HT1080 (cell line): ENCODE measurements at places on chromosomes 11 and 22. TPM values are rescaled to one million over a fixed set of nuclear protein-coding genes. Genes with fewer than 3 reads are reported as not detected.

Gene CHRM1
- not detected in 2 replicates for total RNA-seq

Gene ISX
- not detected in 2 replicates for total RNA-seq

Gene OR5F1
- not detected in 2 replicates for total RNA-seq

Gene C11orf97
- not detected in 2 replicates for total RNA-seq

Gene CTSF
- 7.2 and 8.2 TPM in 2 replicates for total RNA-seq

Gene NAALADL1
- total RNA-seq: 0.23 TPM in 1 of 2 replicates, not detected in the other

Gene HTR3A
- not detected in 2 replicates for total RNA-seq

Gene LPXN
- 22.3 and 24.7 TPM in 2 replicates for total RNA-seq

Gene FAM111B
- total RNA-seq: 22.5 and 25.4 TPM in 2 replicates

Gene OR8G1
- not detected in 2 replicates for total RNA-seq

- peak; percentile 80 for DNase-seq
Observed at GRCh38 chr22:27420817-27421361, 380.7 kb downstream of the MN1 start.

GRCh38 chr11:36228689-36229088 is 60.5 kb downstream of the COMMD9 start:
- DNase-seq: no peak

- DNase-seq: no peak
Observed at GRCh38 chr11:17415523-17416104, 27.2 kb upstream of the KCNJ11 start.

DNA sequence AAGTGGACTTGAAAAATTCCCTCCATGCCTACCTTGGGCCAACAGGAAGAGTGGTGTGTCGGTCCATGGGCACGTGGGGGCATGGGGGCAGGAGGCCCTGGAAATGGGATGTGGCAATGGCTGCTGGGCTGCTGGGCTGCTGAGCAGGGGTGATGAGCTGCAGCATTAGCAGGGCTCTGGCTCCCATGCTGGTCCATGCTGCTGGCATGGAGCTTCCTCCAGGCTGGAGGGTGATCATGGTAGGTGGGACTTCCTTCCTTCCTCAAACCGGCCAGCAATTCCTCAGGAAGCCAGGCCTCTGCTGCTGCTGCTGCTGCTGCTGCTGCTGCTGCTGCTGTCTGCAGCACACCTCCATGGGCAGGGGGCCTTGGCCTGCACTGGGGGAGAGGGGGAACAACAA is 4.3 kb downstream of the RGL4 start:
- no peak for DNase-seq

DNA sequence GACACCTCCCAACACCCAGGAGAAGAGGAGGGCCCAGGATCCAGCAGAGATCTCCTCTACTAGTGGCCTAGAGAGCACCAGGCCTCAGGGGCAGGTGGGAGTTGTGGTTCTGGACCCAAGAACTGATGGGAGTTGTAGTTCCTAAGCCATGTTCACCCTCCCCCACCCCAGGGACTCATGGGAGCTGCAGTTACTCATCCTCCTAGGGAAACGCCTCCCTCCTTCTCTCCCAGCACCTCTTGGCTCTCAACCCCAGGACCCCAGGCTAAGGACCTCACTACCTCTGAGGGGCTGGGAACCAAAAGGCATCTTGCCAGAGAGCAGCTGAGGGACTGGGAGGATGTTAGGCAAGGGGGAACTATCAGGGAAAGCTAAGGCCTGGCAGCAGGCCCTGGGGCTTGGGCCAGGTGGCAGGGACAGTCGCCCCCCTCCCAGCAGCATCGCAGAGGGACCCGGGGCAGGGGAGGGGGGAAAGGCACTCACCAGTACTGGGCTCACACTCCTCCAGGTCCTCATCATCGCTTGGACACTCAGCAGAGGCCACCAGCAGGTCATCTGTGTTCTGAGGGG is 28.9 kb downstream of the SLC22A12 start:
- peak; percentile 63 for DNase-seq

DNA sequence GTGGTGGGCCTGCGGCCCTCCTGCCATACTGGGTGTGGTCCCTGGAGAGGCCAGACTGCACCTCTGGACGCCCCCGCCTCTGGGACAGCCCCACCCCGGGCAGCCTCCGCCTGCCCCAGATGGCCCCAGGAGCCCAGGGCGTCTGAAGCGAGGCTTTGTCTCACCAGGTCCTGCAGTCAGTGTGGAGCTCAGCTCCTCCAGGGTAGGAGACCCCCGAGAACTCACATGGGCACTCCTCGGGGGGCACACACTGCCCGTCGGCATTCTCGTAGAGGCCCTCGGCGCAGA is 10.4 kb downstream of the MUC6 start:
- DNase-seq: no peak

DNA sequence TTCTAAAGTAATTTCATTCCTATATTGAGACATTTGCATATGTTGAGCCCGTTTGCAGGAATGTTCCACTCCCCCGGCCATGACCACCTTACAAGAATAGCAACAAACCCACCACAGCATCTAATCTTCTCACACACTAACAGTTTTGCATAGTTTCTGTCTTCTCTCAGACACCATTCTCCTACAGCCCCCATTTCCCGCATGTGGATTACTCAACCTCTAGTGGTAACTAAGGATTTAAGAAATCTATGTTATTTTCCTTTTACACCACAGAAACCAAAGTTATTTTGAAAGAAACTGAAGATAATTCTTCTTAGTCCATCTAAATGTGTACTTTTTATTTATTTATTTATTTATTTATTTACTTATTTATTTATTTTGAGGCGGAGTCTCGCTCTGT is 2.3 kb downstream of the MS4A4E start:
- no peak for DNase-seq

DNA sequence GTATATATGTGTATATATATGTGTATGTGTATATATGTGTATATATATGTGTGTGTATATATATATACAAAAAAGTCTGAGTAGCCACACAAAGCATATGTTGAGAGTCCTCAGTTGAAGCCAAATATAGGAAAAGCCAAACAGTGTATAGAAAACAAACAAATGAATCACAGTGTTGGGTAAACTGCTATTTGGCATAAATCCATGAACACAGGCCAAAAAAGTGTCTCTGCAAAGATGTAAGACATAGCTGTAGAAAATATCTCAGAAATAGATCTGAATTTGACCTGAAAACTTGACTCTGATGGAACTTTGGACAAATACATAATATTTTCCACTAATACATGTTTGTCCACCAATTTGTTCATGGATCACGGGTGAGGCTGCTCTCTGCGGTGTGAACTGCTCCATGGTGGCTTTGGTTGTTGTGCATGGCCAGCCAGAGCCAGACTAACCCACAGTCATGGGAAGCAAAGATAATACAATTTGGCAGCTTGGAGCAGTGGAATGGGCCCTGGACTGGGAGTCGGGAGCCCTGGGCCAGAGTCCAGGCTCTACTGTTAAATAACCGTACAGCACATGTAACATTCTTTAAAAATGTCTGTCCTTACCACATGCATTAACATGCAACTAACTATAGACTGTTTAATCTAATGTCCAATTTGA is 76.9 kb upstream of the EED start:
- DNase-seq: no peak

DNA sequence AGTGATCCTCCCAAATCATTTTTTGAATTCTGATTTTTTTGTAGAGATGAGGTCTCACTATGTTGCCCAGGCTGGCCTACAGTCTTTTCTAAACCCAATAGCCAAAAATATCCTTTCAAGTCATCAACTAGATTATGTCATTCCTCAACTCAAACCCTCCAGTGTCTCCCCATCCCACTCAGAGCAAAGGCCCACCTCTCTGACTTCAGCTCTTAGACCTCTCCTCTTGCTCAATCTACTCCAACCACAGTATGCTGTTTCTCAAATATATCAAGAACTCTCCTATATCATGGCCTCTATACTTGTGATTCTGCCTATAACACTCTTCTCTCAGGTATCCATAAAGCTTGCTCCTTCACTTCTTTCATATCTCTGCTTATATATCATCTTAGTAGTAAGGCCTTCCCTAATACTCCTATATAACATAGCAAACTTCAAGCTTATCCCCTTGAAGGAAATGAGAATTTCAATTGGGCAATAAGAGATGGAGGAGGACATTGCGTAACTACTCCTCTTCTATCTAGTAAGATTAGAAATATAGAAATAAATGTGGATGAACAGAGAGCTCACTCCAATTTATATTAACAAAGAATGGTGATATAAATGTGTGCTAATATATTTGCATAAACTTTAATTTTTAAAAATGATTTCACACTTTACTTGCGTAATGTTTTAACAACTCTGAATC is 24.5 kb downstream of the DLG2 start:
- DNase-seq: no peak

GRCh38 chr11:27395556-27396258 is 32.7 kb upstream of the CCDC34 start:
- DNase-seq: no peak

DNA sequence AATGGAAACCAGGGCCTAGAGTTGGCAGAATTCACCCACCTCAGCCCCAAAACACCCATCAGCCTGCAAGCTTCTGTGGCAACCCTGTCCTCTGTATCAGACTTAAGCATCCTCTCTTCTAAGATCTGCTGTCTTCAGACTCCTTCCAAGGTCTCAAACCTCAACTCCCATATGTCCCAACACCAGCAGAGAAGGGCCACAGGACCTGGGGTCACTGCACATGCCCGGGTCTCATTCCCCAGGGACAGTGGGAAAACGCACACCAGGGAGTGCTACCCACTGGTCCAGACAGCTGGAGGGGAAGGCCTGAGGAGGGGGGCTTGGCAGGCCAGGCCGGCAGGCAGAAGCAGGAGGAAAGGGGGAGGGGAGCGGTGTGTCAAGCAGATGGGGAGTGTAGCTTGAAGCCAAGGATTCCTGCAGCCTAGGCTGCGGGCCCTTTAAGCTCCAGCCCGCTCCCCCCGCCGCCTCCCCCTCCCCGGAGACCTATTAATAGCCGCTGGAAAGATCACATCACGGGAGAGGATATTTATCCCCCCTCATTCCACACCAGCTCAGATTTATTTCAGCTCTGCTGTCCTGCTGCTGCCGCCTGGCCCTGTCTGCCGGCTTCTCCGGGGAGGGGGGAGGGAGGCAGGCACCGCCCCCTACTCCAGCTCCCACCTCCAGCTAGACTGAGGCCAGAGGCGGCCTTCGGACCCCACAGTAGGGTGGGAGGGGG is 16.7 kb downstream of the BCL9L start:
- DNase-seq: peak; percentile 85

GRCh38 chr11:113394919-113395318 is 7.3 kb downstream of the ANKK1 start:
- no peak for DNase-seq

- DNase-seq: peak; percentile 28
Observed at GRCh38 chr11:97756571-97757335, 1264.0 kb upstream of the CNTN5 start.

DNA sequence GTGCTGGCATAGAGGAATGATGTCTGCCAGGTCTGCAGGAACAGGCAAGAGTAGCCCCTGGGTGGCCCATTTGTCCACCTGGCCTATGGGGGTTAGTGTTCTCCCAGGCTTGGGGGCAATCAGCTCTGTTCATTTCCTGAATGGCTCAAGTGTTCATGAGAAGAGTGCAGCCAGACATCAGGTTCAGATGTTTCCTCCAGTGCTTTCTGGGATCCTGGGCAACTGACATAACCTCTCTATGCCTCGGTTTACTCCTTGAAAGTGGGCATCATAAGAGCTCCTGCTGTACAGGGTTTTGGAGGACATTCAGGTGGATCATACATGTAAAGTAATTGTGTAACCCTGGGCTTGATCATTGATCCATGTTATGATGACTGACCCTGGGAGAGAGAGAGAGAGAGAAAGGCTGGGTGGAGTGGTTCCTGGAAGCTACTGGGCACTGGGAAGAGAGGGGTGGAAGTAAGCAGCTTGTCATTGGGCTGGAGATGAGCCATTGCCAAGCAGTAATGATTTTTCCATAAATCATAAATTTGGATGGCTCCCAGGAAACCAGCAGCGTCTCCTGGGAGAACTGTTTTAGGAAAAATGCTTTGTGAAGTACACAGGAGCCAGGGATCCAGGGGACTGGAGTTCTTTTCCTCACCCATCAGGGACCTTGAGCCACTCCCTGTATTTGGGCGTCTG is 30.2 kb upstream of the ACCSL start:
- DNase-seq: no peak

DNA sequence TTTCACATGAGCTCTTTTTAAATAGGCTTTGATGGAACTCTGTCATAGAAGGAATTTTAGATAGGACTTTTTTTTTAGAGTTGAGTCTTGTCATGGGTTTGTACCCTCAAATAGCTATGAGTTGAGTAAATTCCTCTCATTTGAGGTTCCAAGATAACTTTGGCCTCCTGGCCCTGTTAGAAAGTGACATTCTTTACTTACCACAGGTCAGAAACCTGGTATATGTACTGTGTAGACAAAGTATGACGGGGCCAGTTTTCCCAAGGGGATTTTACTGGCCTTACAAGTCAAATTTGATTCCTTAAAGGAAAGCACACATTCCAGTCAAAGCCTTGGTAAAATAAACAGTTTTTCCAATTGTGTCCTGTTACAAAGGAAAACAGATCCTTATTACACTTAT is 729.3 kb upstream of the LUZP2 start:
- DNase-seq: no peak

DNA sequence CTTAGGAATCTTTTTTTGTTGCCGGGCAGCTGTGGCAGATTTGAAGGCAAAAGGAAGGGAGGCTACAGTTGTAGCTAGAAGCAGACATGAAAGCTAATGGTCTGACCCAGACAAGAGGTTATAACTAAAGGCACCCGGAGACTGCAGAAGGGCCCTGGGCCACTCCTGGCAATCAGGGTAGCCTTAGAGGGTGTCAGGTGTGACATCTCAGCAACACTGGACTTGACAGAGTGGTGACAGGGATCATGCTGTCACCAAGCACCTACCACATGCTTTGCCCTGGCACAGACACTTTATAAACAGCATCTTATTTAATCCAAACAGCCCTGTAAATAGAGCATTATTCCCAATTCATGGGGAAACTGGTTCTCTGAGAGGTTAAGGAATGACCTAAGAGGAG is 25.7 kb downstream of the TUB start:
- DNase-seq: no peak

- DNase-seq: no peak
Observed at GRCh38 chr22:25493794-25494193, 70.7 kb upstream of the GRK3 start.

DNA sequence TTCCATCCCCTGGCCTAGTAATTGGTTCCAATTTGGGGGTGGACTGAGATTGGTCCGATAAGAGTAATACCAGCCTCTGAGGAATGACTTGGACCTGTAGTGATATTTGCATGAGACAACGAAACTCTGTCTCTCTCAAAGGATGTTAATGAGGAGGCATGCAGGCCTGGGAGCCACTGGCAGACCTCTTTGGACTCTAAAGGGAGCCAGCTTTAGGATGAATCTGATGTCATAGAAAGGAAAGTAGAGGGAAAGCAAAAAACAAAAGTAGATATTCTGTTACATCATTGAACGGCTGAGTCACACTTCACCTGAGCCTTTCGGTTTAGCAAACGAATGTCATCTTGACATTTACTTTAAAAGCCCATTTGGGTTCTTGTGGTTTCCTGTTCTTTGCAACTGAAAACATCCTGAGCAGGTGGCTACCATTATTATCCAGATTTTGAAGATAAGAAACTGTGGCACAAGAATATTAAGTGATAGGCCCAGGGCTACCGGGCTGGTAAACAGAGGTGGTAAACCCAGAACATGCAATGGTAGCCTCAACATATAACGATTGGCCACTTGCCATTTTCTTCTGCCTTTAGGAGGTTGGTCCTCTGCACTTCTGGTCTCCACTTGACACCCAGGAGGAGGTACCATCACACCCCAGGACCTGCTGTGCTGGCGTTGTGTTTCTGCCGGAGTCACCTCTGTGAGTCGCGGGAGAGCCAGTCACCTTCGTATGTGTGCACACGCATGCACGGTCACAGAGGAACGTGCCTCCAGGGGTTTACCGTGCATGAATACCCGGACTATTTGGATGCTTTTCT is 42.7 kb downstream of the RTL6 start:
- DNase-seq: no peak
